Neuronal stem cell (in vitro differentiated cells): ENCODE measurements at places on chromosomes 12 and 14.

- H3K4me3 ChIP-seq, result no peak overlapping the region
- H3K4me1 ChIP-seq, result no peaks in the 10 kb centered on the region
- DNase-seq, result no peak
- H3K36me3 ChIP-seq, result peaks cover 4% of the 10 kb centered on the region
- no peak overlapping the region for H3K27ac ChIP-seq
Measured at GRCh38 chr14:64920465-64920864, 6.2 kb downstream of the CHURC1 start.

DNA sequence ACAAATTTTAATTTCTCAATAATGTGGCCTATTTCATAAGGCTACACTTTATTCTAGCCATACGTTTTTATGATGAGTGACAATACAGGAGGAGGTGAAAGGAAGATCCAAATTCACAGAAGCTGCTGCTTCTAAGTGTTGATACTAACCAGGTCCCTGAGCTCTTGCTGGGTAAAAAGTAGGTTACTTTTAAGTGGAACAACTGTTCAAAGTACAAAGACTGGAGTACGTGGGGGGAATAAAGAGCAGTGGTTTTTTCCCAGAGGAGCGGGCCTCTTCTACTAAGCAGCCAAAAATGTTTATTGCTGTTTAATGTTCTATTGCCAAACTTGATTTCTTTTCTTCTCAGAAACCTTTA lies 301.8 kb downstream of the AEBP2 start:
- H3K4me1 ChIP-seq, result no peaks in the 10 kb centered on the region
- H3K27ac ChIP-seq, result no peak overlapping the region
- no peak overlapping the region for H3K4me3 ChIP-seq
- DNase-seq, result no peak
- H3K36me3 ChIP-seq, result no peaks in the 10 kb centered on the region
- H3K27me3 ChIP-seq, result no peaks in the 10 kb centered on the region

DNA sequence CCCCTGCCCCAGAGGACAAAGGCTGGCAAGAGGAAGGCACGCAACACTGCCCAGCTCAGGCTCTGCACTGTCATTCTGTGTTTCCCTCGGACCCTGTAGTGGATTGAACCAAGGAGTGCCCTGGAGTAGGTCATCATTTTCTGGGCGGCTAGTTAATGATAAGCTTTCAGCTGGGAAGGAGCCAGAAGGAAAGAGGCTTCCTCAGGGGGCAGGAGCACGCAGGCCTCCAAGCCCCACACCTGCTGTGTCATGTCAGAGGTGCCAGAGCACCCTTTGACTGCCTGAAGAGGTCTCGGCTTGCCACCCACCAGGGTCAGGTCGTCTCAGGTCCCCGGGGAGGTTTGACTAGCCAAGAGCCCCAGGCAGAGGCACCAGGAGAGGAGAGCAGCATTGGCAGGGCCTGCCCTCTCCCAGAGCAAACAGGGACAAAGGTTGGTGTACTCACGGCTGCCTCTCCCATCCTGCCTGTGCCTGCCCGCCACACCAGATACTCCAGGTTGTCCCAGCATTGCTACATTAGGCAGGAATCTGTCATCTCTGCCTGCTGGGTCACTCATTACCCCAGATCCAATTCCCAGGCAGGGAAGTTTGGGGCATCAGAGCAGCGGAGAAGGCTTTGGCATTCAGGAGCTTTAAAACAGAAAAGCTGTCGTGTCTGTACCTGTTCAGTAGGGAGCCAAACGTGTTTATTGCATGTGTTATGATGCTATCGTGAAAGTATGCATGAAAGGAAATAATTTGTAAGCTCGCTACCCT lies 33.5 kb upstream of the ATP2A2 start:
- no peak overlapping the region for H3K27ac ChIP-seq
- no peak overlapping the region for H3K4me3 ChIP-seq
- peaks cover 3% of the 10 kb centered on the region for H3K4me1 ChIP-seq
- H3K36me3 ChIP-seq, result no peaks in the 10 kb centered on the region
- H3K27me3 ChIP-seq, result no peaks in the 10 kb centered on the region

- H3K27ac ChIP-seq, result no peak overlapping the region
- H3K4me1 ChIP-seq, result no peaks in the 10 kb centered on the region
- no peaks in the 10 kb centered on the region for H3K36me3 ChIP-seq
- H3K4me3 ChIP-seq, result no peak overlapping the region
- no peak for DNase-seq
Measured at GRCh38 chr12:49451468-49452259, 84.4 kb downstream of the SPATS2 start.

- H3K36me3 ChIP-seq, result no peaks in the 10 kb centered on the region
- no peak for DNase-seq
- peaks cover 6% of the 10 kb centered on the region for H3K4me1 ChIP-seq
- H3K27me3 ChIP-seq, result no peaks in the 10 kb centered on the region
Measured at GRCh38 chr14:32080001-32080510, 3.0 kb downstream of the ARHGAP5 start.

DNA sequence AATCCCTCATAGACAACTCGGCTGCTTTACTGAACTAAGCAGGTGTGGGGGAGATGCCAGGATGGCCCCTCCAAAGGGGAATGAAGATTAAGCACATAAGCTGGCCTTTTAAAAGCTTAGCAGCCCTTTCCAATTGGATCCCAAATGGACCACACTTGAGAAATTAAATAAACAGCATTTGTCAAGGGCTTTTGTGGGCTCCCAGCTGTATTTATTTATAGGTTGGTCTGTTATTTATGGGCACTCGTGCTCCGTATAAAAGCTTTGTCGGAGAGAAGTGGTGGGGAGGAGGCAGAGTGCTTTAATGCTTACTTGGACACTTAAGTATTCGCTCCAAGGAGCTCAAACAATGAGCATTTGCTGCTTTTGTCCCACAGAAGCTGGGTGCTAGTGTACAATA lies 580.2 kb downstream of the MED13L start:
- H3K27me3 ChIP-seq, result no peaks in the 10 kb centered on the region
- H3K4me1 ChIP-seq, result peaks cover 10% of the 10 kb centered on the region
- H3K4me3 ChIP-seq, result no peak overlapping the region
